ENCODE measurements at places on chromosomes 16 and 17. TPM values are rescaled to one million over a fixed set of nuclear protein-coding genes. Genes with fewer than 3 reads are reported as not detected.

SLC35G6 gene
- 0.10 TPM for polyA plus RNA-seq

RCVRN gene
- not detected for polyA plus RNA-seq

PRAC1 gene
- polyA plus RNA-seq: not detected

TBC1D3H gene
- polyA plus RNA-seq: not detected

GPR139 gene
- not detected for polyA plus RNA-seq

TSPAN10 gene
- polyA plus RNA-seq: 4.0 TPM

TP53TG3 gene
- not detected for polyA plus RNA-seq

WSCD1 gene
- 3.1 TPM for polyA plus RNA-seq

ITGA3 gene
- polyA plus RNA-seq: 20.5 TPM

SPG7 gene
- polyA plus RNA-seq: 110 TPM

SLC25A39 gene
- polyA plus RNA-seq: 284 TPM

EVI2A gene
- 0.99 TPM for polyA plus RNA-seq

KCNH6 gene
- polyA plus RNA-seq: not detected

FBXL20 gene
- polyA plus RNA-seq: 11.8 TPM

SRCIN1 gene
- polyA plus RNA-seq: 2.3 TPM

CES4A gene
- 19.9 TPM for polyA plus RNA-seq

CFAP97D1 gene
- not detected for polyA plus RNA-seq

KIF2B gene
- not detected for polyA plus RNA-seq

CDR2L gene
- 8.0 TPM for polyA plus RNA-seq

METTL9 gene
- 129 TPM for polyA plus RNA-seq

NECAB2 gene
- 0.90 TPM for polyA plus RNA-seq

SLC16A6 gene
- not detected for polyA plus RNA-seq
